ENCODE measurements at places on chromosomes 7 and 10.

- no peak for DNase-seq
Observed at GRCh38 chr10:89369156-89370105, 8.4 kb upstream of the IFIT1B start.

DNA sequence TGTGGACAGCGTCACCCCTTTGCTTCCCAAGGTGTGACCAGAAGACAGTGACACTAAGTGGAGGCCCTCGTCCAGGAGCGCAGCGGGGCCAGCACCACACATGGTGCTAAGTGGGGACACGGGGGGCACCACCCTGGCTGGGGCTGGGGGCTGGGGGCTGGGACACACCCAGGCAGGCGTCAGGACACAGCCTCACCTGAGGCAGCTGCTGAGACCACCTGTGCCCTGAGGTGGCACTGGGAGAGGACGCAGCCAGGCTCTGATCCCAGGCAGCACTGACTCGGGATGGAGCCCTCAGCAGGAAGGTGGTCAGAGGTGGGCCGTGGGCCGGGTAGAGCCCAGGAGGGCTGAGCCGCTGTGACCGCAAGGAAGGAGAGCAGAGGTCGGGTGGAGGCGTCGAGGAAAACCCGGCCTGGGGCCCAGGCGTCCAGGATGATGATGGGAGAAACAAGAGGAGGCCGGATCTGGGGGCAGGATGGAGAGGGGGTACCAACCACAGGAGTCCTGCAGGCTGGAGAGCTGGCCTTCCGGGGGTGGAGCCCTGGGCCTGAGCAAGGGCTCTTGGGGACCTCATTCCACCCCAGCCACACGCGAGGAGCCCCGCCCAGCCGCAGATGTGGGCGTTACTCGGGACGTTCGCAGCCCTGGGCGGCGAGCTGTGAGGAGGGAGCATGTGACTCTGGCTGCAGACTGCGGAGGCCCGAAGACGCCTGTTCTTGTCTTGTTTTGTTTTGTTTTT is 22.5 kb downstream of the LRRC27 start:
- DNase-seq: no peak

- DNase-seq: peak; percentile 39
Observed at GRCh38 chr7:1043552-1044188, 676 bp upstream of the GPR146 start.

DNA sequence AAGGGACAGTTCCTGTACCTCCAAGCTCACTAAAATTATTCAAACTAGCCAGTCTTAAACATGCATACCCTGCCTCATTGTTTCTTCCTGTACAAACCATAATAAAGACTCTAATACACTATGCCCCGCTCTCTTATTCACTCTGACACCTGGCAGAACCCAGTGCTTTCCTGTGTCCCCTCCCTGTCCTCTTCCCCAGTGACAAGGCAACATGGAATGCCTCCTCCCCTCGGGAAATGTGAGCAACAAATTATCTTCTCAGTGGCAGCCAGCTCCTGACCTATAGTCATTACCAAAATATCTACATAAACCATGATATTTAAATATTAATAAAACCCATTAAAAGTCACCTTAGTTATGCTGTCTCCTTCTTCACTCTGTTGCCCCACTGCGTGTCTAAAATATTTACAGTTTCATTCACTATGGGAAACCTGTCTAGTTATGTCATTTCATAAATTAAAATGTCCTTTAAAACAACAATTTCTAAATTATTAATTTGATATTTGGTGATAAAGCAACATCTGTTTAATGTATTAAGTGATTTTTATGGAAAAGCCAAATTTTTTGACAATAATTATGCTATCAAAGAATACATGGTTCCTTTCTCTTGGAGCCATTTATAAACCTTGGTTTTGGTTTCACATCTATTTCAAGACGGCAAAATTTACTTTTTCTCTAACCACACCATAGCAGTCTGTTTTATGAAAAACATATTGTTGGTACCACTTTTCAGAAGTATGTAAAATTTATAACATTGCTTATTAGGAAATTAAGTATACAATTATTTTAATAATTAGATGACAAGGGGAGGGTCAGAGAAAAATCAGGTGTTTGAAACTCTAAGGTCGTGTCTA is 1355.2 kb downstream of the XPNPEP1 start:
- DNase-seq: no peak

DNA sequence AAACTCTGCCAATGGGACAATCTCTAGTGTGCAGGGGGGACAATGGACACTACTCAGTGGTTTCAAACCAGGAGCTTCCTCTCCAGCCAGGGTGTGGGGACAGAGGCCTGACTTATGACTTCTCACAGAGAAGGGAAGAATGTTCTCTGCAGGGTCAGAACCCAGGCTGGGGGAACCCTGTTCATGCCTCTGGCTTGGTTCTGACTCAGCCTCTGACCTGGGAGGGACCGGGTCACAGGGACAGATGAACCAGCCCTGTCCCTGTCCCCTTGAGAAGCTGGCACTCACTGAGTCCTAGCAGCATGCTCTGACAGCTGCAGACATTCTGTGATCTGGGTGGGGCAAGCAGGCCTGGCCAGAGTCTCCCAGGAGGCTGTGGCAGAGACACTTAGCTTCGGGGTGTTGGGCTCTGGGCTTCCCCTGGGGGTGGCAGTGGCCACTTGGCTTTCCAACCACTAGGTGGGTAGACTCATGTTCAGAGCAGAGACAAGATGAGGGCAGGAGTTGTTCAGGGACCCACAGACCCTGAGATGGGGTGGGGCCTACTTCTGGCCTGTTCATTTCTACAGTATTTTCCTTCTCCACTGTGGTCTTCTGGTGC is 13.6 kb downstream of the TSPAN15 start:
- no peak for DNase-seq

DNA sequence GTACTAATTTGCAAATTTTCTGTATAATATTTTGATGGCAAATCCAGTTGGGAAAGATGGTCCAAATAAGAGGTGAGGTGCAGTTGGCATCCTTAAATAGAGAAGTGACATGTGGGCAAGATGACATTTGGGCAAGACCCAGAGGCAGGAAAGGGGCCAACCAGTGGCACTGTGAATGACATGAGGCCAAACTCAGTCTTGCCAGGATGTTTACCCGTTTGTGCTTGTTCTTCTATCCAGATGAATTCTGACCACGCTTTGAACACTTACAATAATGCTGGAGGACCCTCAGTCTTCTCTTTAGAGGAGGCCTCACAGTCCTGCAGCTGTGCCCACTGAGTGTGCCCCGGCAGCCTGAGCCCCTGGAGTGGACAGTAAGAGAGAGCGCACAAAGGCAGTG is 45.1 kb downstream of the KCNMA1 start:
- DNase-seq: no peak

DNA sequence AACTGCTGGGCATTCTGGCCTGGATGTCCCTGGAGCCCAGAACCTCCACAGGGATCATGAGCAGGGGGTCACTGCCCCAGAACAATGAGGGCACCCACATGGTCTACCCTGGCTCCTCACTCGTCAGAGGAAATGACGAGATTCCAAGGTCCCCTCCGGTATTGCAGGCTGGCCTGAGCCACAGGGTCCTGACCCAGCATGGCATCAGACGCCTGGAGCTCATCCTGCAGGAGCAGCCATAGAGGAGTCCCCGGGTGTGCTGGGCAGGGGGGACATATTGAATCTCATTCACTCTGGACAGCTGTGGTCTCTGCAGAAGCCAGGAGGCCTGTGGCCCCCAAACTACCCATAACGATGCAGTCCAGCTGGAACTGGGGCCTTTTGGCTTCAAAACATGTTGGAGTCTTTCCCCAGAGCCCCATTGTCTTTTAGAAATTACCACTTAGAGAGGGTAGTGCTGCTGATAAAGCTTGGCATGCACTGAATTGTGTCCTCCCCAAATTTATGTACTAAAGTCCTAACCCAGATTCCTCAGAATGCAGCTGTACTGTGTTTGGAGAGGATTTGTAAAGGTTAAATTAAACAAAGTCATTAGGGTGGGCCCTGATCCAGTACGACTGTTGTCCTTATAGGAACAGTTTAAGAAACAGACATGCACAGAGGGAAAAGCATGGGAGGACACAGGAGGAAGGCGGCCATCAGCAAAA is 27.7 kb downstream of the ANXA8 start:
- DNase-seq: no peak

DNA sequence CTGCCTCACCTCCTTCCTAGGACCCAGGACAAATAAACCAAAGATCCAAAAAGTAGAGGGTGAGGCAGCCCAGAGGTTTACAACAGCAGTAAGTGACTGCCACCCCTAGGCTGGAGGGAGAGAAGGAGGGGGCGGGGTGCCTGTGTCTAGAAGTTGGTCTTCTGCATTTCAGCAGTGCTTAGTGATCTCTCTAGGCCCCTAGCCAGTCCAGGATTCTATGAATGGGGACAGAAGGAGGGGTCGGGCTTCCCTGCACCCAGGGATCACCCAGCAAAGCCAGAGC is 62.8 kb upstream of the KDM7A start:
- no peak for DNase-seq

GRCh38 chr10:14712991-14713424 is 61.7 kb downstream of the FAM107B start:
- DNase-seq: no peak

DNA sequence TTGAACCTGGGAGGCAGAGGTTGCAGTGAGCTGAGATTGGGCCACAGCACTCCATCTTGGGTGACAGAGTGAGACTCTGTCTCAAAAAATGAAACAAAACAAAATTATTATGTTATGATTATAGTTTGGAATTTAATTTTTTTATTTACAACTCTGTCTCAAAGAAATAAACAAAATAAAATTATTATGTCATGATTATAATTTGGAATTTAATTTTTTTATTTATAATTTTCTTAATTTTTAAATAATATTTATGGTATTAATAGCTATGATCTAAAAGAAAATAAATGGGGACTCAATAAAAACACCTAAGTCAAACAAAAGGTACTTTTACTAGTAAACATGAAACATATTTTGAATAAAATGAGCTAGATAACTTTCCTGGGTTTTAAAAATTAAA is 994.8 kb upstream of the GHITM start:
- DNase-seq: no peak

DNA sequence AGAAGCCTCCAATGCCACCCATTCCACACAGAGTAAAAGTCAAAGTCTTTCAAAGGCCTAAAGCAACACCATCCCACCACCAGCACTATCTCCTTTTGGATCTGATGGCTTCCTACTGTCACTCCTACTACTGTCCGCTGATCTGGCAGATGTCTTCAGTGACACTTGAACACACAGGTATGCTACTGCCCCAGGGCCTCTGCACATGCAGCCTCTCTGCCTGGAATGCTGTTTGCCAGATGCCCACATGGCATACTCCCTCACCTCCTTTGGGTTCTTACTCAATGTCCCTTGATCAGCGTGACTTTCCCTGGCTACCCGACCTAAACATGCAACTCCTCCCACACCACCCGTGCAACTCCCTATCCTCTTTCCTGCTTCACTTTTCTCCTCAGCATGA is 512.4 kb downstream of the KCNMA1 start:
- no peak for DNase-seq

- no peak for DNase-seq
Observed at GRCh38 chr10:26296360-26296759, 79.8 kb downstream of the GAD2 start.

- no peak for DNase-seq
Observed at GRCh38 chr10:132410056-132410778, 13.2 kb downstream of the PWWP2B start.

DNA sequence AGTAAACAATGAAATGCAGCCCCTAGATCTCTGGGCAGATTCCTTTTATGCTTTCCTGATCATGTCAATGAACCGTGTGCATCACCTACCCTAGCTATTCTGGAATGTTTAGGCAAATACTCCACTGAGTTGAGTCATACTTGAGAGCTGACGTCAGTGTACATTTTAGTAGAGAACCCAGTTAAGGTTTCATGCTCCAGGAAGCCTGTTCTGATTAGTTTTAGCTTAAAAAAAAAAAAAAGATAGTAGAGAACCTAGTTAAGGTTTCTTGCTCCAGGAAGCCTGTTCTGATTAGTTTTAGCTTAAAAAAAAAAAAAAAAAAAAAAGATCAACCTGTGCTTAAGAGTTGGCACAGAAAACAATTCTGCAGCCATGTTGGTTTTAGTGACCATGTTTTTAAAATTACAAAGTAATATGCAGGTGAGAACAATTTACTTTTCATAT is 3.7 kb upstream of the MCU start:
- DNase-seq: no peak

DNA sequence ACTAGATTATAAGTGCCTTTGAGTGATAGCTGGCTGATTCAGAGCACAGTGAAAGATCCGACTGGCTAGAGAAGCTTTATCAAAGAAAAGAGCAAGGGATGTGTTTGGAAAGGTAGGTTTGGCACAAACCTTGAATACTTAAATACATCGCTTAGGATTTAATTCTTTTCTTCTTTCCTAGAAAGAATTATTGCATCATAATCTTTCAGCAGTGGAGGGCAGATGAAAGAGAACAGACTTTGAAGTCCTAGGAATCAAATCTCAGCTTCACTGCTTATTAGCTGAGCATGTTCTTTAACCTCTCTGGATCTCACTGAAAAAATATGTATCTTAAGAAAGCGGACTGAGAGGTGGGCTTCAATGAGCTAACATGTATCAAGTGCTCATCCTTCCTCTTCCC is 122.8 kb downstream of the ZNF365 start:
- no peak for DNase-seq

DNA sequence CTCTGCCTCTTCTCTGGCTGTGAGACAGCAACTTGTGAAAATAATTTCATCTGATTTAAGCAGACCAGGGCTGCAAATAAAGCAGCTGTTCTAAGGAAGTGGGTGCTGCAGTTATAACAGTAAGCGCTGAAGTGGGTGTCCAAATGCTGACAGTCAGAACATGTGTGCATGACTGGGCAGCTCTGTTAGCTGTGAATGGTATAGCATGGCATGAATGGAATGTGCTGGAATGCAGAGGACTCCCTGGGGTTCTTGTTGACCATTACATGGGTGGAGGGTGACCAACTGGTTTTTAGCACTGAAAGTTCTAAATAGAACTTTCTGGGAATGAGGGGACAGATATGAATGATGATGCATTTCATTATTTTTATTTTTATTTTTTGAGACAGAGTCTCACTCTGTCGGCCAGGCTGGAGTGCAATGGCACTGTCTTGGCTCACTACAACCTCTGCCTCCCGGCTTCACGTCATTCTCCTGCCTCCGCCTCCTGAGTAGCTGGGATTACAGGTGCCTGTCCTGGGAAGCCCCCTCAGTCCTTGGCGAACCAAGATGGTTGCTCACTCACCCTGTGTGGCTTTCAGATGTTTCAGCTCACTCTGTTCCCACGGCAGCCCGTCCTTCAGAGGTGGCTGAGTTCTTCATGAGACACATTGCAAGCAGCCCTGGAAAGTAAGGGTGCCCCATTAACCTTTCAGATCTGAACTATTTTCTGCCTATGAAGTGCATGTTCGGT is 319.8 kb upstream of the PHYHIPL start:
- no peak for DNase-seq

DNA sequence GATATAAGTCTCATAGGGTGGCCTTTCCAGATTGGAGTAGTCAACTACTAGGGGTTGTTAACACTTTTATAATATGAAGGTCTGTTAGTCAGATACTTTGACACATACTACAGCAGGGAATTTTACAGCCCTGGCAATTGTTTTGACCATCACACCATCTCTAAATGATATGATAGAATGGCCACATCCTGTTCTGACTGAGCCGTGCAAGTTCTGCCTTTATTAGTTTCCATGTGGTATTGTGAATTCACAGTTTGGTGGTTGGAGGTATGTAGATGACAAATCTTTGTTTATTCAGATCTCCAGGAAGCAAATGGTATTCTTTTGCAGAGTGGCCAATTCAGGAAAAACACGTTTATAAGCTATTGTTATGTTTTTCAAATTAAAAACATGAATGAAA is 83.0 kb downstream of the NRG3 start:
- no peak for DNase-seq

Measured in endothelial cell (in vitro differentiated cells).